ENCODE measurements at places on chromosomes 5 and 9.

DNA sequence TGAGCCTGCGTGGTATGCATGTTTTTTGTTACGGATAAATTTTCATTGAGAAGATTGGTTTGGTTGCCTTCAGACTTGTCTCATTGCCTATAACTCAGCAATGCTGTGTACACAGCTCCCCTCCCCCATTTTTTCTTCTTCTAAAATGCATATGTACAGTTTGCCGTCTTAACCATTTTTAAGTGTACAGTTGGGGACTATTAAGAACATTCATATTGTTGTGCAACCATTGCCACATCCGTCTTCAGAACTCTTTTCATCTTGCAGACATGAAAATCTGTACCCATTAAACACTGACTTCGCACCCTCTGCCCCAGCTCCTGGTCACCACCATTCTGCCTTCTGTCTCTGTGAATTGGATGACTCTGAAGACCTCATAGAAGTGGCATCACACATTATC is 6.2 kb downstream of the EXOC3 start:
- DNase-seq: no peak

DNA sequence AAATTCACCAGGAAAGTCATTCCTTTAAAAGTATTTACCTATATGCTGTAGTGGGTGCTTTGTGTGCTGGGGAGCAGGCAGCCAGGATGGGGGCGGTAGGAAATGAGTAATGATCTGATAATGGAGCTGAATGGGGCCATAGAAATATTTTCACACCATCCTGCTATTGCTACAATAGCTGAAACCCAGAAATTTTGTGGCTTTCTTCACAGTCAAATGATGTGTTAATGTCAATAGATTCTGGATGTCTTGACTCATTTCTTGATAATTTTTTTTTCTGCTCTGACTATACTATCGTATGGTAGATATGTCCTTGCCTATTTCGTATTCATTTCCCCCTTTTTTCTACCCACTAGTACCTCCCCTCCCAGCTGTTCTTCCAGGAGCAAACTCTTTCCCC is 59.5 kb downstream of the RORB start:
- DNase-seq: no peak

DNA sequence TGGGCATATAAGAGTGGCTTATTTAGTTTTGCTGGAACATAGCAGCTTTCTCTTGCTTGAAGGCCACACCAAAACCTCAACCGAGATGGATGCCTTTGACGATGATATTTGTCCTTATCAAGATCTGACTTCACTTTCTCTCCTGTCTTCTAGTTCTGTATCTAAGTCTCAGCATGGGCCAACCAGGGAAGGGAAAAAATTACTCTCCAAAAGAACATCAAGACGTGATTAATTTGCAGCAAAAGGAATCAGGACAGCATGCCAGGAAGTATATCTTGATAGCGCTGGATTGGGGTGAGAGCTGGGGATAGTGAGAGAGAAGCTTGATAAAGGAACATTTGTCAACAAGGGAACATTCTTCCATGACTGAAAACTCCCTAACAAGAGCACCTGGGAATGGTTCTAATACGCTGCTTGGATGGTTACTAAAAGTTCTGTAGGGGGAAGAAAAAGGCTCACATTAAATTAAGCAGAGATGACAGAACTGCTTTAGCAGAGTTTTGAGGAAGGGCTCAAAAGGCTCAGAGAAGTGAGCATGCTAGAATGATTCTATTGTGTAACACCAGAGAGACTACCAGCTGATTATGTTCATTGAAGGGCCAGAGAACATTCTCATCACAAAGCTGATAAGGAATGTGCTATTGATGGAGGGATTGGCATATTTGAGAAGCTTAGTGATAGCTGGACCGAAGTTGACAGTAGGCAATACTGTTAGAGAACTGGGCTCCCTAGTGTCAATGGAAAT is 21.6 kb upstream of the ANXA1 start:
- no peak for DNase-seq

DNA sequence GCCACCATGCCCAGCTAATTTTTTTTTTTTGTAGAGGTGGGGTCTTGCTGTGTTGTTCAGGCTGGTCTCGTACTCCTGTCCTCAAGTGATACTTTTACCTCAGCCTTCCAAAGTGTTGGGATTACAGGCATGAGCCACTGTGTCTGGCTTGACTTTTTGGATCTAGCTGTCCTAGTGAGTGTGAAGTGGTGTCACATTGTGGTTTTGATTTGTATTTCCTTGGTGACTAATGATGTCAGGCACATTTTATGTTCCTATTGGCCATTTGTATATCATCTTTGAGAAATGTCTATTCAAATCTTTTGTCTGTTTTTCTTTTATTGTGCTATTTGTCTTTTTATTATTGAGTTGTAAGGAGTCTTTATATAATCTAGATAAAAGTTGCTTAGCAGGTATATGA is 53.5 kb upstream of the MCCC2 start:
- no peak for DNase-seq

DNA sequence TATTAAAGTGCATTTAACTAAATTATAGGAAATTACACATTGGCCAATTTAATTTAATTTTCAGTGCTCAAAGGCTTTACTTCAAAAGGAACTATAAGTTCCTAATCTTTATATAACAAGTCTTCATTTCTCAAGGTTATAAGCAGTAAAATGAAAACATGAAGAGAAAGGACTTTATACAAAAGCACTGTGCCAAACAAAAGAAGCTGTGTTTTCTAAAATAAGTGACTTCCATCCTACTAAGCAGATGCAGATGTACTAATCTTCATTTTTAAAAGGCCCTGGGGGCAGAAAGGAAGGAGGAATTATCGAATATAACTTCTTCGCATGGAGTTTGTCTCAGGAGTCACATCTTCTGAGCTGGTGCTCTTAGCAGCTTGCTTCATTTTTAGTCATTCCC is 81.4 kb downstream of the SHC3 start:
- no peak for DNase-seq

GRCh38 chr5:77607324-77607723 is 31.2 kb downstream of the OTP start:
- no peak for DNase-seq

- DNase-seq: no peak
These were observed 253.8 kb downstream of the ZNF608 start for GRCh38 chr5:124492444-124493224.

GRCh38 chr5:135233477-135233876 is 165.6 kb downstream of the MACROH2A1 start:
- no peak for DNase-seq

DNA sequence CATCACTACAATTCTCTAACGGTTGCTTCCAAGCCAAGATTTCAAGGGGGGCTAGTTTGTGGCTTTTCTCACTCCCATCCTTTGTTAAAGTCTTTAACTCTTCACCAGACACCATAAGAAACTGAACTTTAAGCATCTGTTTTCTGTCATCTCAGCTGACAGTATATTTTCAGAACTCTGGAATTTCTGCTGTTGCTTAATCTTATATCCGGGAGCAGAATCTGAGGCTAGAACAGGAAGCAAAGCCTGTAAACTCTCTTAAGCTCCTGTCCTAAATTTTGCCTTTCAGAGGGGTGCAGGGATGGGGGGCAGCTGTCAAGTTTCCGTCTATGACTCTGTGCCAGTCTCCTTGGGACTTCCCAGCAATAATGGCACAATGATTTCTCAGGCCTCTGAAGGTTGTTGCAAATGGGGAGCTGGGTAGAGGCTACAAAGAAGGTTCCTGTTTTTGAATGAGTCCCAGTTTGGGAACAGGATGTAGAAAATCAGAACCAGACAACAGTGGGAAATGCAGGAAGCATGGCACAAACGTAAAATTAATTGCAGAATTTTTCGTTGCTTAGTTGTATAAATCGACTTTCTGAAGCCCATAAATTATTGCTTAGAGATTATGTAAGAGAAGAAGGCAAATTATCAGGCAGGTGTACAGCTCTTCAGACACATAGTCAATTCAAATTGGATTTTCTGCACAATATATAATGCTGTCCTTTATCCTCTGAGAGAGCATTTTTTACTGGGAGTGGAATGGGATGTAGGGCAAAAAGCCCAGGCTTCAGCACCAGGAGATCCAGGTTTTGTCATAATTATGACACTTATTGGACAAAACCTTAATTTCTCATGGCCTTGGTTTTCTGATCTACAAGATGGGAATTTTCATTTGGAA is 430.9 kb downstream of the DMAC1 start:
- no peak for DNase-seq

GRCh38 chr9:131727795-131728545 is 11.9 kb downstream of the RAPGEF1 start:
- DNase-seq: no peak

- no peak for DNase-seq
These were observed 78.8 kb downstream of the WNK2 start for GRCh38 chr9:93262537-93263310.

- no peak for DNase-seq
These were observed 480.8 kb upstream of the CTNND2 start for GRCh38 chr5:12385095-12385494.

DNA sequence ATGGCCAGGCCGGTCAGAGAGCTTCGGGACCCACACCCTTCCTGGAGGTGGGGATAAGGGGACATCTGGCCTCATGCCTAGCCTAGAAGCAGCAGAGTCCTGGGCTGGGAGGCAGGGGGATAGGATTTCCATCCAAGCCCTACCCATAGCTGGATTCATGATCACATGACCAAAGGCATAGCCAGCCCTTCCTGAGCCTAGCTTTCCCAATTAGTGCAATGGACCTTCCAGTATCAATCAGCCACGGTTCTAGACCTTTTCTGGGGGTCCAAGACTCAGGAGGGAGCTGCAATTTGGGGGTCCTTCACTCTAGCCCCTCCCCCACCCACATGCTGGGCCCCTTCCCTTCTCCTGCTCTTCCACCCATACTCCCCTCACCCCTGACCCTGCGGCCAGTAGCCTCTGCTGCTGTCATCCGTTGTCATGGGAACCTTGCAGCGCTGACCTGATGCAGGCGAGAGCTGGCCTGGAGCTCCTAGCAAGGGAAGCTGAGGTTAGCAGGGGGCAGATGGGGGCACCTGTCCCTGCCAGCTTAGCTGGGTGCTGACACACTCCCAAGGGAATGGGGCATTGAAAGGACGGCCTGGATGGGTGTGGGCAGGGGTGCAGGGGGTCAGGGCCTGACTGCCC is 44.6 kb downstream of the CXXC5 start:
- DNase-seq: no peak

DNA sequence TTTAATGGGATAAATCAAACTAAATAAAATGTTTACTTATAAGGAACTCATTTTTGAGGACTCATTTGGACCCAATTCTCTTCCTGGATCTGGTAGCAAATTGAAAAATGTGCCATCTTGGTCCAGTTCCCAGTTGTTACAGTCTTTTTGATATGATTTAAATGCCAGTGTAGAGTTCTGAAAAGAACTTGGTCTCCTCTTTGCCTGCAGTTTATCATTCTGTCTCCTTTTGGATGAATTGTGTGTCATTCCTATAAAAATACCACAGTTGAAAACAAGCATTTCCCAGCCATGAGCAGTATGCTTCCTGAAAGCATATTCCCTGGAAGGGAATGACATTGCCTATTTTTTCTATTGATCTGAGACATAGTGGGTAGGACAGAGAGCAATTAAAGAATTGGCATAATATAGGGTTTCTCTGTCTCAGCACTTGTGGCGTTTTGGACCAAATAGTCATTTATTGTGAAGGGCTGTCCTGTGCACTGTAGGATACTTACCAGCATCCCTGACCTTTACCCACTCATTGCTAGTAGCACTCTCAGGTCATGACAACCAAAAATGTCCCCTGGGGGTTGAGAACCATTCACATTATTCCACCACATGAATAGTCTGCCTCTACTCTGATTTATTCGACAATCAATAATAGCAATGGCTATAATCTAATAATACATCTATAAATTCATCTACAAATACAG is 181.8 kb downstream of the NXNL2 start:
- no peak for DNase-seq

DNA sequence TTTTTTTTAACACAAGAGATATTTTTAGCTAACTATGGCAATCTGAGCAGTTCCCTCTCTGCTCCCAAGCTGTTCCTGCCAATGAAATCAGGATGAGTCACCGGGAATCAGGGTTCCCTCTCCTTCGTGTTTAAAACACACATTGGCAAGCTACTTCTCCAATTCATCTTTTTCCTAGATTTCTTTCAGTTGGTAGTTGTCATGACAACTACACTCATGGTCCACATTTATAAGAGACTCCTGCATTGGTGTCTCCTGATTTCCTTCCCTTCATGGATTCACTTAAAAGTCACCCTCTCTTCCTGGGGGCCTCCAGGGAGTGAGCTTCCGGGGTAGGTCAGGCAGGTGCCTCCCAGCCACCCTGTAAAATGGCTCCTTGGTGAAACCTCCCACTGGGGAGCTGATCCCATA is 72.3 kb upstream of the NIPAL4 start:
- DNase-seq: no peak

DNA sequence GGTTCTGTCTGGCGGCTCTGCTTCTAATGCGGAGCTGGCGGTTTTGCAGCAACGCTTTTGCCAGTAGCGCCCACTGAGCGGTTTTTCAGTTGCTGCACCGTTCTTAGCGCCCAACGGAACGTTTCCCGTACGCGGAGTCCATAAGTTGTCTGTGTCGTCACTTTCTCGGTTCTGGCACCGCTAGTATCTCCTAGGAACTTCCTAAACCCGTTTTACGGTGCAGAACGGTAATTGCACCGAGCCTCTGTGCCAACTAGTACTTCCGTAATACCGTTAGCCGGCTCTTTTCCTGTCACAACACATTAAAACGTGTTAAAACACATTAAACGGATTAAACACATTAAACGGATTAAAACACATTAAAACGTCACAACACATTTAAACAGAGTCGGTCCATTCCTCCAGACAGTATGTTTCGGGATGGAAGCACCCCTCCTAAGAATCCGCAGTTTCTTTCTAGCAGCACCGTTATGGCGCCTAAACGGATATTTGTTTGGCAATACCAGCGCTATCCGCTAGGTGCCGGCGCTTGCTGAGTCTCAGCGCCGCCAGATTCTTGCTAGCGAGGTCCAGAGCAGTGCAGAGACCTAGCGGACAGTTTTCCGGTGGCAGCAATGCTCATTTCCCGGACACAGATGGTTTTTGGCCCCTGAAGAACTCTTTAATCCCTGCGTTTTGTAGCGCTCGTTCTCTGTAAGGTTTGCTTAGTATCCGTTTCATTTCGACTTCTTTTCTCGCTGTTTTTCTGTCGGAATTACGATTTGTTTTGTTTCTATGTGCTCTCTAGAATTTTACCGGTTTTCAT is 45.4 kb downstream of the ANXA2R start:
- peak; percentile 82 for DNase-seq

- DNase-seq: no peak
These were observed 1425.4 kb downstream of the FOXD4L5 start for GRCh38 chr9:63859475-63860215.

GRCh38 chr5:119966028-119966427 is 336.7 kb downstream of the FAM170A start:
- no peak for DNase-seq
